ENCODE measurements at places on chromosomes 2 and 18.

GRCh38 chr2:6054161-6054671 is 362.0 kb downstream of the SOX11 start:
- DNase-seq = no peak

DNA sequence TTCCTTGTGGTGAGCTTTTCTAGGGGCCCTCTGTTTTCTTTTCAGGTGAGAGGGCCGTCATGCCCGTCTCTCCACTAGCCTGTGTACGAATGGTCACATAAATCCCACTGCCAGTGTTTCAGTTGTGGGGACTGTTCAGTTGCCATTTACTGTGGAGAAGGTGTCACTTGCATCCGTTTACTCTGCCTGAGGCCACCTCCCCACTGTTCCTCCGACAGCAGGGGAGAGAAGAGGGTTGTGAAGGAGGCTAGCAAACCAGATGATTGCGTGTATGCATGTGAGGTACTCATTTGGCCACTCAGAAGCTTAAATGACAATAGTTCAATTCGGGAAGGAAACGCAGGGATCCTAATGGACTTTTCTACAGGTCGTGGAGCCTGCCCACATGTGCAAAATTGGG is 3.3 kb downstream of the MTCL1 start:
- DNase-seq = no peak

GRCh38 chr2:190200603-190201002 is 119.0 kb downstream of the HIBCH start:
- DNase-seq = no peak

DNA sequence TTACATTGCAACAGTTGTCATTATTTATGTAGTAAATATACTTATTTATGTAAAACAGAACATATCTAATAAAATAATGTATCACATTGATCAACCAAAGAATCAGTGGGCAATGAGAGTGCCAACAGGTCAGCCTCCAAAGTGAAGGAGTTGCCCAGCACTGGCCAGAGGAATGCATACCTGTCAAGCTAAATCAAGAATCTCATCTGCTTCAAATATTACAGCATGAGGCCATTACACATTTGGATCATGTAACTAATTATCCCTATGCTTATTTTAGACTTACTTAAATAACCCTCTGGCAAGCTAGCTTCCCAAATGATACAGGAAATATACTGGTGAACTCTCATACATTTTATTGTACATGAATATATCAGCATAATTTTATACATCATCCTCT is 1211.7 kb upstream of the ACVR2A start:
- DNase-seq = no peak

DNA sequence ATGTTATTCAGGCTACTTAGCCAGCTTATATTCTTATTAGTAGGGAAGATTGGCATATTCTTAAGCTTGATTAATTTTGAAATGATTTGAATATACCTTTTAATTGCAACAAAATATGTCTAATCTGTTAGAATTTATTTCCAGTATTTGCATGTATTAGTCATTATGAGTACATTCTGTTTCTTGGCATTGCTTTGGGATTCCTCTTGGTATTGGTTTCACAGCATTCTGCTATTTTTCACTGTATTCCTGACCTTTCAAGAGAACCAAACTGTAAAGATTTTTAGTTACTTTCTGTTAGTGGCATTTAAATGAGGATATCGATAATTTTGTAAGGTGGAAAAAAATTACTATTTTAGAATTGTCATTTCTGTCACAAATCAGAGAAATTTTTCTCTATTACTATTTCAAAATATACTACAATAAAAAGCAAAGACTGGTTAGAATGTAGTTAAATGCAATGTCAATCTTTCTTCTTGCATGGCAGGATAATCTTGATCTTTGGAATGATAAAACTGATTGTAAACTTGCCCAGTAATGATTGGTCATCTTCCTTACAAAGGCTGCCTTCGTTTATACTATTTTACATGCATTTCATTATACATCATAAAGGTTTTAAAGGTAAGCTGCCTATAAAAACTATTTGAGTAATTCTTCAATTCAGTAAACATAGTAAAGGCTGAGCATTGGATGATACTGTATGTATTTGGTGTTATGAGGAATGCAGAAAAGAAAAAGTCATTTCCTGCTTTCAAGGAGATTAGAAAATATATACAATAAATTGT is 86.1 kb downstream of the SLC4A10 start:
- no peak for DNase-seq

- DNase-seq = no peak
Measured at GRCh38 chr2:100161945-100162620, 19.7 kb upstream of the AFF3 start.

GRCh38 chr2:235343869-235344268 is 150.0 kb upstream of the AGAP1 start:
- DNase-seq = no peak

DNA sequence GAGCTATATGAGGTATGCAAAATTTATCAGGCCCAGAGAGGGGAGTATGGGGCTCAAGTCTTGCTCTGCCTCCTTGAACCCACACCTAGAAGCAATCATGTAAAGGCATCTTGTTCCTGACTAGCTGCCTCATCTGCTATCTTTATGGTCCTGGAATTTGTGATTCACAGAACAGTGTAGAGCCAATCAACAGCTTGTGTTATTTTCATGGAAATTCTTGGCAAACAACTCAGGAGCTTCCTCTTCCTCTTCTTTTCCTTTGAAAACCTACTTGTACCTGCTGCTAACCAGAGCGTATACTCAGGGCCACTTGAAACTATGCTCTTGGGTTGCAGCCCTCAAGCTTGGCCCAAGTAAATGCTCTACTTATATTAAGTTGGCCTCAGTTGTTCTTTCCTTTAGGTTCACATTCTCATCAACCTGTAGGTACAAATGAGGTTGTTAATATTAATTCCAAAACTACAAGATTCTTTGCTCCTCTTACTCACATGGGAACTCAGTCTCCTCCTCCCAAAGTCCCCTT is 3.5 kb upstream of the NOSTRIN start:
- DNase-seq = peak; percentile 29

DNA sequence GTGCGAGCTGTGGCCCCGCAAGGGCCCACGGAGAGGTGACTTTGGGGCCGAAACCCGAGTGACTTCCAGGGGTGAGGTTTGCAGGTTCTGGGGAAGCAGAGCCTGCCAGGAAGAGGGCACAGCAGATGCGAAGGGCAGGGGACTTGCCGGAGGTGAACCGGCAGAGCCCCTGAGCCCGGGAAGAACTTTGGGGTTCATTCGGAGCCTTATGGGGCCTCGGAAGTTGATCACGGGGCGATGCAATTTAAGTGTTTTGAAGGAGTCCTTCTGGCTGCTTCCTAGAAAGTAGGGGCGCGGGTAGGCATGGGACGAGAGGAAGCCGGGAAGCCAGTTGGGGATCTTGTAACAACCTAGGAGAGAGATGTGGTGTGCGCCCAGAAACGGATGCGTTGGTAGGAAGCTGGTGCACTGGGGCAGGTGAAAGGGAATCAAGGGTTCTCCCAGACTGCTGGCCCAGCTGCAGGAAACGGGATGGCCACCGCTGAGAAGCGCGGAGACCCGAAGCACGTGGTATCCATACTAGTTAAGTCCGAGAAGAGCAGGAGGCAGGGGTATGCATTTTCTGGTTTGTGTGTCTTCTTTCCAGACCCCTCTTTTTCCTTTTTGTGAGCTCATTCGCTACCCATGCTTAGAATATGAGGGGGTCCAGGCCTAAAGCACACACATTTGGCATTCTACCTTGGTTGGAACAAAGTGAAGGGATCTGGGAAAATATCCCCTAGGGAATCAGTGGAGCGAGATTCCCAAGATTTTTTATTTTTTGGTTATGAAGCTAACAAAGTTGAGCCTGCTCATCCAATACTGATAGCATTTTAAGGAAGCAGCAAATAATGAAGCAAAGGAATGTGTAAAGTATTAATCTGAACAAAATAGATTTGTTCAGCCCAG is 758 bp downstream of the SCLY start:
- peak; percentile 40 for DNase-seq

GRCh38 chr2:234964631-234965461 is 13.0 kb downstream of the SH3BP4 start:
- DNase-seq = no peak

DNA sequence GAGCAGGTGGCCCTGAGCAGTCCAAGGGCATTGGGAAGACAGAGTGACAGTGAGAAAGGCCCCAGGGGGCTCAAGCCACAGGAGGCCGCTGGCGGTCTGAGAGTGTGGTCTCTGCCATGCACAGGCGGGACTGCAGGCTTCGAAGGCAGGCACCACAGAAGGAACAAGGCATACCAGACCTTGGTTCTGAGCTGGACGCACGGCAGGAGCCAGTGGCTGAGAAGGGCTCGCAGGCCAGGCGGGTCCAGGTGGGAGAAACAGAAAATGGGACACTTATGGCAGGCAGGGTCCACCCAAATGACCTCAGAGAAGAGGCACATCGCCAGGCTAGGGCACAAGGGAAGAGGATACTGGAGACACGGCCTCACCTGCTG is 14.9 kb downstream of the HJURP start:
- no peak for DNase-seq

- no peak for DNase-seq
Measured at GRCh38 chr2:56248965-56249742, 65.4 kb downstream of the CCDC85A start.

DNA sequence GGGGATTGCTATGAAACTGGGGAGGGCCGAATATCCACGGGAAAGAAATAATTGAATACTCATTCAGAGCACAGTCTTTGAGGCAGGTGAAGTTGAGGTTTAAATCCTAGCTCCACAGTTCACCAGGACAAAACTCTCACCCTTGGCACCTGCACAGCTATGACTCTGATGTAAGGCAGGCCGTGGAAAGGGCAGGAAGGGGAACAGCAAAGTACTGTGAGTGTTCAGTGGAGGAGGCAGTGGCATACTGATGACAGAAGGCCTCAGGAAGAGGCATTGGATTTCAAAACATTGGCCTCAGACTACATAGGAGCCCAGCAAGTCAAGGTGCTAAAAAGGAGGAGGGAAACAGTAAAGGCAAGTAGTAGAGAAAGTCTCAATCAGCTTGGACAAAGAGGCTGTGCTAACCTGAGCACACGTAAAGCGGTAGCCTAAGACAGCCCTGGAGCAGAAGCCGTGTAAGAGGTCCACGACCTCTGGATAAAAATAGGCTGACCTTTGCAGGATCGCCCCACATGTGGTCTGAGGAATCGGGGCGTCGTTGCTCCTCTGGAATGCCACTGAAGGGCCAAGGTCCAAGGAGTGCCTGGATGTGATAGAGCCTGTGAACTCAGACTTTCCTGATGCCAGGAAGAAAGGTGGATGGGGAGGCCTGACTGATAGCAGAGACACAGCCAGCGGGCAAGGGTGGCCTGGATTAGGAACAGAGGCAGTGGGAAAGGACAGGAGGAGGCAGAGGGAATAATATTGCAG is 243.6 kb downstream of the PID1 start:
- DNase-seq = no peak

DNA sequence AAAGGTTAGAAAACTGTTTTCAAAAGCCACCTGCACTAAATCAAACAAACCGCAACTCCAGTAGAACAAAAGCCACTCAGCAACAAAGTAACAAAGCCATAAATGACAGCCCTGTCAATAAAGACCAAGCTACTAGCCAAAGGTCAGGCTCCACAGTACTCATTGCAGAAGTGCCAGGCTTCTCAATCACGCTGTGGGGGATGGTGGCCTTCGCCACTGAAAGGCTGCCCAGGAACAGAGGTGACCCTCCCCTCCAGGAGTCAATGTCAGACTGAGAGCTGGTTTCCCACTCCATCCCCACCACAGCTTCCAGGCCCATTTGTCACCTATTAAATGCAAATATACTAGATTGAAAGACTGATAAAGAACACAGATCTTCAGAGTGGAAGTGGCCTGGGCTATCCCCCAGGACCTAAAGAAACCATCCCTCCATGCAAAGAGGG is 5.9 kb downstream of the ATP8B1 start:
- DNase-seq = no peak

DNA sequence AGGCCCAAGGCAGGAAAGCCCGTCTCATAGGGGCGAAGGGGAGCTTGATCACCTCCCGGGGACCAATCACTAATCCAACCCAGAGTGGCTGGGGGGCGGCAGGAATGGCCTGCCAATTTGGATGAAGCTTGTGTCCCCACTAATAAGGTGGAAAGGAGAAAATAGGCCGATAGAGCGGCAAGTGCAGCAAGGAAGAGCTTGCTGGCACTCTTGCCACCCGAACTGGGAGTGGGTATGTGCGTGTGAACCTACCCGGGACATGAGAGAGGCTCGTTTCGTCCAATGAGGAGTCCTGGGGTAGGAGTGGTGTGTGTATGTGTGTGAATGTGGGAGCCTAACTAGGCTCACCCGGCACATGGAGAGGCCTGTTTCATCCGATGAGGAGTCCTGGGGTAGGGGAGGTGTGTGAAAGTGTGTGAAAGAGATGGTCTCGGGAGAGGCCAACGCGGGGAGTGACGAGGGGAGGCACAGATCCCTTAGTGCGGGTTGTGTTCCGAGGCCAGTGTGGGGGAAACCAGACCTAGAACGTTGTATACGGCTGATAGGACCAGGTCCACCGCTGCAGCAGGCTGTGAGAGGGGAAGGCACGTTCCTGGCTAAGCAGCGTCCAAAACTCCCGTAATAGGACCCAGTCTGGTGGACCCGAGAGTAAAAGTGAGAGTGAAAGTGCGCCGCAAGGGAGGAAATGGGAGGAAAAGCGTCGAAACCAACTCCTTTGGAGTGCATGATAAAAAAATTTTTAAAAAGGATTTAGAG is 47.1 kb upstream of the SELENOI start:
- DNase-seq = peak; percentile 45

Measured in dermis microvascular lymphatic vessel endothelial cell (primary cell).